M059J (cell line): ENCODE measurements at places on chromosomes 16 and 17. TPM values are rescaled to one million over a fixed set of nuclear protein-coding genes. Genes with fewer than 3 reads are reported as not detected.

Gene SLC35G6
- total RNA-seq: not detected in 2 replicates

Gene GLOD4
- 84.3 and 116 TPM in 2 replicates for total RNA-seq

DNA sequence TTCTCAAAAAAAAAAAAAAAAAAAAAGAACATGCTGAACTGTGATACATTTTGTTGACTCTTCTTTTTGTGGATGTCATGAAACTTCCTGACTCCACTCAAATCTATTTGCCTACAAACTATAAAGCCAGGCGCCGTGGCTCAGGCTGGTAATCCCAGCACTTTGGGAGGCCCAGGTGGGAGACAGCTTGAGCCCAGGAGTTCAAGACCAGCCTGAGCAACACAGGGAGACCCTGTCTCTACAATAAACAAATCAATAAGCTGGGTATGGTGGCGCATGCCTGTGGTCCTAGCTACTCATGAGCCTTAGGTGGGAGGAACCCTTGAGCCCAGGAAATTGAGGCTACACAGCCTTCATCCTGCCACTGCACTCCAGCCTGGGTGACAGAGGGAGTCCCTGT, 1.5 kb upstream of the NT5C start:
- no peak for DNase-seq

GRCh38 chr16:30941600-30942425, 7.1 kb upstream of the ORAI3 start:
- DNase-seq: peak; percentile 67

Gene TMEM256
- total RNA-seq: 122 and 146 TPM in 2 replicates

DNA sequence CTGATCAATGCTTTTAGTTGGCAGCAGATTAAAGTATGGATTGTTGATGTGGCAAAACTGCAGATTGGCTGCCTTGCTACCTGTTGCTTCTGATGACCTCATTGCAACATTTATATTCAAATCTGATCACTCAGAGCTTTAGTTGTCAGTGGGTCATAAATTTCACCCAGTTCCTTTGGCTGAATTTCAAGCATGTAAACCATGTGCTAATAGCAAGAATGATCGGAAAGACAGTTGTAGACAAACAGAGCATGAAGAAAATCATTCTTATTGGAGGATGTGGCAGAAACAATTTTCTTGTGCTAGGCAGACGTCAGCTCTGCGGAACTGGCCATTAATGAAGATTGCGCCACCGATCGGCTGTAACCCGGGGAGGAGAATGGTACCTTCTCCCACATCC, 346.6 kb upstream of the EEF2KMT start:
- DNase-seq: peak; percentile 20

Gene SLFN14
- total RNA-seq: not detected in 2 replicates

GRCh38 chr17:3678095-3678820, 9.6 kb downstream of the EMC6 start:
- DNase-seq: peak; percentile 58

GRCh38 chr16:1584926-1585484, 26.9 kb downstream of the IFT140 start:
- DNase-seq: no peak

DNA sequence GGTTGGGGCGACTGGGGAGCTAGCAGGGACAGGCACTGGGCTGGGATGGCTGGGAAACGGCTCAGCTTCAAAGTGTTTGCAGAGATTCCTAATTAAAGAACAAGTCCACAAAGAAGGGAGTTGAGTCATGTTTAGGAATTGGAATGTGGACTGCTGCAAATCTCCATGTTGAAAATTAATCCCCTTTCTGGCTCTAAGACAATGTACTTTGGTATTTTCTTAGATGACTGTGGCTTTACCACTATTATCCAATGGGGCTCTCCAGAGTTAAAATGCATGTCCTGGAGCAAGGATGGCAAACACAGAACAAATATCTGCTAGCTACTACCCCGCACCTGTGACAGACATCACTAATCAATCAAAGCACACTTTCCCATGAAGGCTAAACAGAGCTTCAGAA, 22.2 kb upstream of the WSCD1 start:
- no peak for DNase-seq

Gene SCIMP
- total RNA-seq: not detected in 2 replicates

GRCh38 chr17:63686138-63686685, 13.7 kb downstream of the LIMD2 start:
- no peak for DNase-seq

- peak; percentile 17 for DNase-seq
These were observed 477 bp downstream of the CFAP20 start for GRCh38 chr16:58128711-58129096.

Gene ASGR2
- total RNA-seq: not detected in 2 replicates

- no peak for DNase-seq
These were observed 2.1 kb downstream of the ARHGAP23 start for GRCh38 chr17:38430316-38430715.
